ENCODE measurements at places on chromosomes 6 and 20.

DNA sequence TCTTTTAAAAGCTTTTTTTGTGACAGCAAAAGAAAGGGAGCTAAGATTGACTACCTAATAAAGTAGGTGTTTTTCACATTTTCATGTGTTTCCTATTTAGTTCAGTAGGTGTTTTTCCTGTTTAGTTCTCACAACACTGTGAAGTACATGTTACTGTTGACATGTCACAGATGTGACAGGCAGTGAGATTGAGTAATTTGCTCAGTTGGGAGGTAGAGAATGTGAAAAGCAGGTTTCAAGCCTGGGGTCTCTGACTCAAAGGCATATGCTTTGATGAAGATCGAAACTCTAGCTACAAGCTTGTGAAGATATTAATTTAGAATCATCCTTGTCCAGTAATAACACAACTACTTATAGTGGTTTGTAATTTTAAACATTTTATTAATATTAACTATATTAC, 43.1 kb downstream of the SLX4IP start:
- no peak for DNase-seq

DNA sequence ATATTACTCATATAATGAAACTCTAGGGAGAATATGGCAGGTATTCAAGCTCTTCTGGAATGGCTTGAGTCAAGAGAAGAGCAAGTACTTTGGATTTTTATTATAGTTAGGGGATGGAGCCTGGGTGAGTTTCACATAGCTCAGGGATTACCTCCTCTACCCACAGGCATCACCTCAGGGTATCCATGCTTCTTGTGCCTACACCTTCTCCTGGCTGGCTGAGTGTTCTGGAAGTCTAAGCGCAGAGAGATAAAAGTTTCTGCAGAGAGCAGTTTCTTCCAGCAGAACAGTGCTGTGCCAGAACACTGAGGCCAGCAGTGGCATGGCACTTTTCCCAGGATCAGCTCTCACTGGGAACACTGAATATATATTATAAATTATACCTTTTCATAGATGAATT, 199.7 kb upstream of the KCNQ5 start:
- no peak for DNase-seq

DNA sequence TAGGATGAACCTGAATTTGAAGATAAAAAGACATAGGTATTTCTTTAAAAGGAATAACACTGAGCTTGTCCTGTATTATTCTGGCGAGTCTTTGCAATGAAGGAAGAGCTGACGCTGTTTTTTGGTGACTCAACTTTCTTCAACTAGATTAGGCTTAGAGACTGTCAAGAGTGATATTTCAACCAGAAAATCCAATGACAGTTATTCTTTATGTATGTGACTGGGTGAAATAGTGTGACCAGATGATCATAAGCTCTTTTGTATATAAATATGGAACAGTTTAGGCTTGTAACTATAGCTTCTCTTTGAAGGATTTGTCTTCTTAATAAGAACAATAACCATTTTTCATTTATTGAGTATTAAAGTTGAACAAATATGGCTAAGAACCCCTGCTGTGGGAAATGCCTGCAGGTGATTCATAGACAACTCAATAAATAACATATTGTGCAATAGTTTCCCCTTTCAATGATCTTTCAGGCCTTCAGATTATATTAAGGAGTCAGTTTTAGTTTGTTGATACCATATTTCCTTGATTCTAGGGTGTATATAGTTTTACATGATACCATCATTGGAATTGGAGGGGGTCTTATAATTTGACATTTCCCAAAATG, 265.6 kb upstream of the JAG1 start:
- DNase-seq = no peak

DNA sequence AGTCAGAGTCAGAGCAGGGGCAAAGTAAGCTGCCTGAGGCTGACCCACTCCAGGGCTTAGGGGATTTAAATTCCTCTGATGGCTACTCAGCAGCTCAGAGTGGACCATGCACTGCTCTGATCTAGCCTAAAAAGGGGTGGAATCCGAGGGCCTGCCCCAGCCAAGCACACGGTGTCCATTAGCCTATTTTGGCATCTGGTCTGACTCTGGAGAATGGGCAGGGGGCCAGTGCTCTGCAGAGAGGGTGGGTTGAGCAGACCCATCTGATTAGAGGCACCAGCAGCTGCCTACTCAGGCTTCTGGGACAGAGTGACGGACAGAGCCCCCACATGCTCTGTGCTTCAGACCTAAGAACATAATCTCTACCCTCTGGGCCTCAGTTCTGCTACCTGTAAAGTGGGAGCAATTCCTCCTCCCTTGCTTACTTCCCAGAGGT, 25.9 kb upstream of the TGM2 start:
- no peak for DNase-seq

GRCh38 chr6:7439228-7439627, 49.6 kb downstream of the RIOK1 start:
- DNase-seq = no peak

GRCh38 chr6:139378882-139379341, 4.5 kb upstream of the CITED2 start:
- DNase-seq = no peak

DNA sequence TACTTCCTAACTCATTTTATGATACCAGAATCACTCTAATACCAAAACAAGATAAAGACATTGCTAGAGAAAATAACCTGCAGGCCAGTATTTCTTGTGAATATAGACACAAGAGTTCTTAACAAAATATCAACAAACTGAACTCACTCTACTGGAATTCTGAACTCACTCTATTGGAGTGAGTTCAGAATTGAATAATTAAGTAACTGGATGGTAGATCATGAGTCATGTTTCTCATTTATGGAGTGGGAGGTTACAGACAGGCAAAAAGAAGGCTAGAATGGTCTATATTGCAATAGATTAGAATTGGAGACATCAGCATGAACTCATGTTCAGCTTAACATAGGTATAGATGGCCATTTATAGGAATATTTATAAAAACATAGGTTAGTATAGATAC, 26.6 kb upstream of the C6orf58 start:
- DNase-seq = no peak

DNA sequence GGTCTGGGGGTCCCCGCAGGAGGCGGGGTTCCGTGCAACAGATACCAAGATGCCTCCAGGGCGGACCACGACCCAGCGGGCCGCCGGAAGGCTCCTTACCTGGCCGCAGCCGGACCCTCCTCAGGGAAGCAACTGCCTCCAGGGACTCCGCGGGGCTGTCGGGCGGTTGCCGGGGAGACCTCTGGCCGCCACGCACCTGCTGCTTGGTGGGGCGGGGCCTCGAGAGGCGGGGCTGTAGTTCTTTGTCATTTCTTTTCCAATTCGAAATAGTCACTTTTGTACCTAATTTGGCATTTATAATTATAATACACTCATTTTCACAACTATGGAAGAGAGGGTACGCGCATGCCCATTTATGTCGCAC, 647 bp downstream of the AK9 start:
- peak; percentile 75 for DNase-seq

- DNase-seq = no peak
Measured at GRCh38 chr6:30891450-30891723, 7.1 kb downstream of the DDR1 start.

- DNase-seq = no peak
Measured at GRCh38 chr6:105301072-105301503, 101.8 kb downstream of the PREP start.

GRCh38 chr20:37299718-37300528, 10.5 kb downstream of the MANBAL start:
- DNase-seq = no peak

GRCh38 chr6:91720324-91720723, 1133.5 kb upstream of the MAP3K7 start:
- DNase-seq = no peak

DNA sequence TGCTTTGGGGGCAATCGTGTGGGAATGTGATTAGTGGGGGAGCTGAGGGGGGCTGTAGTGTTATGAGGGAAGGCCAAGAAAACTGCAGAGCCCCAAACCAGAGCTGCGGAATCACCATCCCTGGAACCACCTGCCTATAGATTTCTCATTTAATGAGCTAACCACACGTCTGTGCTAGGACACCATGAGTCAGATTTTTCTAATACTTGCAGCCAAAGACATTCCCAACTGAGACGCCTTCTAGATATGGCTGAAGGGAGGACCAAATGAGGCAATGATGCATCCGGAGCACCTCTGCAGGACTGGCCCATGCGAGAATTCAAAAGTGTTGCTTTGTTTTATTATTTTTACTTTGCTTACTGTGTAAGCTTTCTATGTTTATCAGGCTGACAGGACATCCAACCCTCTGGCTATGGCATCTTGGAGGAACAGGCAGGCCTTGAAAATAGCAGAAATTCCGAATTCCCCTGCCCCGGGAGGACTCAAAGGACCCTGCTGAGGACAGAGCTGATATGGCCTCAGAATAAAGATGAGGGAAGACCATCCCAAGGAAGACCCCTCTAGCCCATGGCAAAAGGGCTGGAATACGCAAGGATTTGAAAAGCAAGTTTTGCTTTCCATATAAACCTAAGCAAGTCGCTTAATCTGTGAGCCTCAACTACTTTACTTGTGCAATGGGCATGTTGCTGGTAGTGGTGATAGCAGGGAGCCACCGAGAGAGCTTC, 3.1 kb upstream of the PTGIS start:
- DNase-seq = no peak
